HS-5 (cell line): ENCODE measurements at places on chromosomes 1 and 21.

- DNase-seq: no peak
These were observed 23.0 kb upstream of the DMBX1 start for GRCh38 chr1:46466477-46467182.

DNA sequence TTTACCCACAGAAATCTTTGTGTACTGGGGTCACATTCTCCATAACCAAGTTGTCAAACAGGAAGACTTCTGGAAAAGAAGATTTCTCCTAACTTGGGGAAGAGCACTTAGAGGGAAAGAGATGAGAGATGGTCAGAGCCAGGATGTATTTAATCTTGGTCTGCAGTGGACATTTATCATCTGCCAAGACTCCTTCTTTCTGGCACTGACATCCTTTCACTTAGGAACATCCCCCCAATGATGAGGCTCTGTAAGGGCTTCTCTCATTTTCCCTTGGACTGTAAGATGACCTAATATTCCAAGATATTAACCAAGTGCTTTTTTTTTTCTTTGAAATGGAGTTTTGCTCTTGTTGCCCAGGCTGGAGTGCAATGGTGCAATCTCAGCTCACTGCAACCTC is 39.3 kb upstream of the IGSF3 start:
- no peak for DNase-seq

- DNase-seq: no peak
These were observed 341.3 kb downstream of the USP25 start for GRCh38 chr21:16071092-16071491.

DNA sequence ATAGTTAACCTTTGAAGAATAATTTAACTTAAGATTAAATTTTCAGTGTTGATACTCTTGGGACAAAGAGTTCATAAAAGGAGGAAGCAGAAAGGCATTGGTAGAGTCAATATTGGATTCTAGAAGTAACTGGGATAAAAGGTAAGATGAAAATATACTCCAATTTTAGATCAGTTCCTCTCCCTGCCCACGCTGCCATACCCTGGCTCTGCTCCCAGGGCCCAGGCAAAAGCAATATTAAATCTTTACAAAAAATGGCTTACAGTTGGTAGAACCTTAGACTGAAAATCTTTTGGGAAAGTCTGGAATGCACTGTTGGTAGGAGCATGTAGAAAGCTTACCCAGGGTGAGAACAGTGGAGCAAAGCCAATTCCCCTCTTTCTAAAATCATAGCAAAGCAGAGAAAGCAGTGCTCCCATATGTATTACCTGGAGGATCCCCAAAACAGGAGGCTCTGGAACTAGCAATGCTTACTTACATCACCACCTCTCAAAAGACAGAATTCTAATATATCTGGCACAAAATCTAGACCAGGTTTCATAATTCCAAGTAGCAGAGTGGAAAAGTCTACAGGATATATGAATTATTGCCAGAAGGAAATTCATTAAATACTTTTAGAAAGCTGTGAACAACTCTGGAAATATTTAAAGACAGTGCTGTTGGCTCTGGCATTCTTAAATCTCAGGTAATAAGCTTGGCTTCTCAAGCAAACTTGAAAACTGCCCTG is 24.5 kb downstream of the KIAA0319L start:
- DNase-seq: no peak

GRCh38 chr1:101308935-101309333 is 72.1 kb downstream of the S1PR1 start:
- DNase-seq: no peak

DNA sequence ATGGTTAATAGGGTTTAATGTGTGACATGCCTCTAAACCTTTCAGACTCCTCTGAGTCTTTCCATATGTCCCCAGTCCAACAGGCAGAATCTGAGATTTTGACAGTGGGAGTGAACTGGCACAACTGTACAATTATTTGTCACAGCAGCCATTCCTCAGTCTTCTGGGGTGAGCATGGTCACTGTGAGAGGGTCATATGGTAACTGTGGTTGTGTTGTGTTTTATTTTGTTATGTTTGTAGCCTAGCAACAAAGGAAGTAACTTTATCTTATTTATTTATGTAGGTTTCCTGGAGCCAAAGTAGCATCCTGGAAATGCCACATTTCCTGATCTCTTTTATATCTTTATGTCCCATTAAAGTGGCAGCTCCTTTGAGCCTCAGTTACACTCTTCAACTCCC is 1067.9 kb downstream of the TTLL7 start:
- no peak for DNase-seq

DNA sequence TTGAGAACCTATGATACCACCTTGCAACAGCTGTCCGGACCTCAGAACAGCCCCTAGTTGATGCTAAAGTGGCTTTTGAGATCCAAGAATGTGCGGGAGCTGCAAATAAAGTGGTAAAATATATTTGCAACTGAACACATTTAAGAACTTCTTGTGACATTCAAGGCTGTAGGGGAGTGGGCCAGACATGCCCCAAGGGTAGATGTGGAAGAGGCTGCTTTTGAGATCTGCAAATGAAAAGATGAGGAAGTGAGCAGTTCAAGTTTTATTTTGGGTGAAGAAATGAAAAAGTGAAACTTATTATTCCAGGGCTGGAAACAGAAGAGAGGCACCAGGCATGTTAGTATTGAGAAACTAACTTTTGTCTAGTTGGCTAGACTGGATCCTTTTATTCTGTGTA is 359.5 kb upstream of the PLXNA2 start:
- no peak for DNase-seq

DNA sequence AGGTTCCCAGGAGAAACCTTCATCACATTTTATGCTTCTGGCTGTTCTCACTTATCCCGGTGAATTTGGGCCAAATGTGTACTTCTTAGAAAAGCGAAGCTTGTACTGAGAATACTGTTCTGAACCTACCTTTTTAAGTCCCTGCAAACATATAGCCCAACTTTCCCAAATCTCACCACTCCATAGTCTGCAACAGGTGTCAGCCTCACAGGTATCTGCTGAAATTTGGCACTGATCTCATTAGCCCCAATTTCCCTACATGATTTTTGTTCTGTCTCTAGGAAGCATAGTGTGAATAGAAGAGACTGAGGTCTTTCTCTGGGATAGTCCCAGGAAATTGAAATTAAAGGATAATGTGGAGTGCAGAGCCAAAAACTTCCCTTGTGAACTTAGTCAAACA is 11.5 kb downstream of the RIT1 start:
- no peak for DNase-seq

DNA sequence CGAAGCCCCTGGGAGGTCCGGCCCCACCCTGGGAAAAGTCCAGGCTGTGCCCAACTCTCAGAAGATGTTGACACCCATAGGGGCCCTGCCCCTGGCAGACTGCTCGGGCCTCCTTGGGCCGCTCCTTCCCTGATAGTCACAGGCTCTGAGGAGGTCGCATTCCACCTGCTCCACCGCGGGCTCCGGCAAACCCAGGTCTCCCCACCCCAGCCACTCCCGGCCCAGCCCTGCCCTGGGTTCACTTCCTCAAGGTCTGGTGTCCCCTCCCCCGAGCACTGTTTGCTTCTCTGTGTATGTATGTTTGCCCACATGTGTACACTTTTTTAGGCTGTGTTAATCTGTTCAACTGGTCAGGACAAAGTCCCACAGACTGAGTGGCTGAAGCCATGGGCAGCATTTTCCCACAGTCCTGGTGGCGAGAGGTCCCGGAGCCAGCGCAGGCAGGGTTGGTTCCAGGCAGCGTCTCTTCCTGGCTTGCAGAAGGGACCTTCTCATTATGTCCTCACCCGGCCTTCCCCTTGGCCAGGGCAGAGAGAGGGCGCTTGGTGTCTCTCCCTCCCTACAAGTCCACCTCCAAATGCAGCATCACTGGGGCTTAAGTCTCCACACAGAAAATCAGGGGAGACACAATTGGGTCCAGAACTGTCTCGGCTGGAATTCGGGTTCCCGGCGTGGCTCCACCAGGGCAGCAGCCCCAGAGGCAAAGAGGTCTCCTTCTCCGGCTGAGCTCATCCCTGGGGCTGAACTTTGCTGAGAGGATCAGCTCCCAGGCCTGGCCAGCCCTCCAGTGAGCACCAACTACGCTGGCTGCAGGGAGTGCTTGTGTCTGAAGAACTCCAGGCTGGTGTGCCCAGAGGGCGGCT is 10.5 kb upstream of the PRXL2B start:
- DNase-seq: no peak

GRCh38 chr1:245825128-245825901 is 670.5 kb downstream of the KIF26B start:
- no peak for DNase-seq

DNA sequence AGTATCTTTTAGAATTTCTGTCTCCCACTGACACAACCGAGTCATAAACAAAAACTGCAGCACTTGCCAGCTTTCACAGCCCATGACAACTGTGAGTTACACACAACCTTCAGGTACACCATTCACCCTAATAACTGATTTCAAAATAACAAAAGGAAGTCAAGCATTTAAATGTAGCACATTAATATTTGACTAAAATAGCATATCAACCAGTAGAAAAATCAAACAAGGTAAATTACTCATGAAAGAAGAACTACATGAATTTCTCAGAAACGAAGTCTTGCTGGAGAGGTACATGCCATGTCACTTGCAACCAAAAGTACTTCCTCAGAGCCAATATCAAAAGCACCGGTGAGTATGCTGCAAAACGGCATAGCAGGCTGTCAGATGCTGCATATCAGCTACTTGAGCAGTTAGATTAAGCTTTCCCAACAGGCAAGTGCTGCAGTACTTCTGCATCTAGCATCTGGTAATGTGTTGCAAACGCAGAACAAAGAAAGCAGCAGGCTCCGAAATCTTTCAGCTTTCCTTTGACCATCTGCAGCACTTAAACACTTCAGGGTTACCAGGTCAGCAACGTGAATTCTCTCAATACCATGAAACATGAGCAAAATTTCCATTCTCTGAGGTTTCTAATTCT is 223.2 kb downstream of the SMYD3 start:
- DNase-seq: no peak

- no peak for DNase-seq
These were observed 13.7 kb downstream of the GLIS1 start for GRCh38 chr1:53725238-53725689.

DNA sequence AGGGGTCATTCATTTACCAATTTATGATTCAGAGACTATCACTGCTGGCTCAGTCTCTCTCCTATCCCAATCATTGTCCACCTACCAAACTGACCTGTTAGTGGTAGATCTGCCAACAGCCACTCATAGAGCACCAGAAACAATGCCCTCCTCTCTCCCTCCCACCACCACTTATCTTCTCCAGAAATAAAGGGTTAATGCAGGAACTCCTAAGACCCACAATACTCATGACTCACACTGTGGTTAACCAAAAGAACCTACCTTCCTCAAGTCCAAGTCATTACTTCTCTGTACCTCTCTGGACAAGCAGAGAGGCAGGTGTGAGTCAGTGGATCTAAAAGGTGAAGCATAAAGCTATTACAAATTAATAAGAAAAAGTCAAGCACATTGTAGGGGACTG is 40.9 kb upstream of the CAMK1G start:
- DNase-seq: no peak

GRCh38 chr1:53641481-53642214 is 97.3 kb downstream of the GLIS1 start:
- DNase-seq: no peak

- DNase-seq: no peak
These were observed 99.7 kb downstream of the NFIA start for GRCh38 chr1:61182049-61182448.

GRCh38 chr1:41239988-41240610 is 2.0 kb downstream of the SCMH1 start:
- DNase-seq: no peak

GRCh38 chr1:24642481-24643362 is at the start of gene SRRM1:
Gene SRRM1, plus strand, starts transcription at chr1:24643302. Its CDS starts 25 bp downstream, at chr1:24643327.
- DNase-seq: peak; percentile 97

DNA sequence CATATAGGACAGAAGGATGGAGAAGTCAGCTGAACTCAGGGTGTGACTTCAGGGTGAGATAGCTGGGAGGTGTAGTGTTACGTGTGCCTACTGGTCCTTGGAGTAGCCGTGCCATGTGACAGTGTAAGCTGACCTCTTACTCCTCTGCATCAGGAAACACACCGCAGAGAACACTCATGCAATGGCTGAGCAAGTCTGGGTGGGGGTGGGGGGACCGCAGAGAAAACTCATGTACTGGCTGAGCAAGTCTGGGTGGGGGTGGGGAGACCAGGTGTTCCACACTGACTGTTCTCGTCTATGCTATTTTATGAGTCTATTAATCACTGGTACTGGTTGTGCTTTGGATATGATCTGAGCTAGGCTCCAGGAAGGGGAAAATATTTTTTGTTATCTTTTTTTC is 233.1 kb downstream of the PAPPA2 start:
- DNase-seq: no peak

DNA sequence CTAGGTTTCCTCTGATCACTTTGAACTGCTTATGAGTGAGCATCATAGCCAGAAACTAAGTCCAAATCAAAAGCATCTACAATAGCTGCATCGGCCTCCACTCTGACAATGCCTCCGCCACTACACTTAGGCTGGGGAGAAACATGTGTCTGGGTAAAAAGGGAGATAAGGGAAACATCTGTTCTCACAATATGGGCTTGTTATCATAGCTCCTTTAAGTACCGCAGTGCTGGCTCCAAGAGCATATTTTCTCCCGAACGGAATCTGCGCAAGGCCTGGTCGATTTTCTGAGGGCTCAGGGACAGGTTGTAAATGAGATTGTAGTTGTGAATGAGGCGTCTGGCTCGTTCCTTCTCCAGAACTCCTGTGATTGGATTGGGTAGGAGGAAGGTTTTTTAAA is 63.9 kb upstream of the CYP2J2 start:
- no peak for DNase-seq

DNA sequence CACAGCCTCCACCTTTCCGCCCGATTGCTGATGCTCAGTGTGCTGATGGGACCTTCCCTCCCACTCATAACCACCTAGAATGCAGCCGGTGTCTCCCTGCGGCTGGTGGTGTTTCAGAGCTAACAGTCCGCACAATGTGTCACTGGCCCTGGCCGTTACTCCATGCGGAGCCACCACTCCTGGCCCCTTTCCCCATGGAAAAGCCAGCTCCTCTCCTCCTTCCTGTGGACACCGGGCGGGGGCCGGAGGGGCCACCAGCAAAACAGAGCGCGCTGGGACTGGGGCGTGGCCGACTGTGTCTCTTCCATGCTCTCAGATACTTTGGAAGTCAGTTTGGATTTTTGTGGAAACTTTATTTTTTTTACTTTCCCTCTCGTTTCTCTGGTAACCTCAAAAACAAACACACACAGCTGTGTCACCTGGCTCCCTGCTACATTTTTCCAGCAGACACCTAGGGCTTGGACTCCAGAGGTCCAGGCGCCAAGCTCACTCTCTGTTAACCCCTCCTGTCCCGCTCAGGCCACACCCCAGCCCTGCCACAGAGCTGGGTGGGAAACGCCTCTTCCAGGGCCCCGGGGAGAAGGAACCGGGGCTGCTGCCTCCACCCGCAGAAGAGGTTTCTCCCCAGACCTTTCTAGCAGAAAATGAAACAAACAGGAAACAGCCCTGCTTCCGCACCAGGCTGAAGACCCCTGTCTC is 32.5 kb upstream of the COL6A2 start:
- no peak for DNase-seq
